ENCODE measurements at places on chromosomes 12 and 14. TPM values are rescaled to one million over a fixed set of nuclear protein-coding genes. Genes with fewer than 3 reads are reported as not detected.

- no peak for DNase-seq
Measured at GRCh38 chr12:90936230-90937005, 18.6 kb downstream of the CCER1 start.

DNA sequence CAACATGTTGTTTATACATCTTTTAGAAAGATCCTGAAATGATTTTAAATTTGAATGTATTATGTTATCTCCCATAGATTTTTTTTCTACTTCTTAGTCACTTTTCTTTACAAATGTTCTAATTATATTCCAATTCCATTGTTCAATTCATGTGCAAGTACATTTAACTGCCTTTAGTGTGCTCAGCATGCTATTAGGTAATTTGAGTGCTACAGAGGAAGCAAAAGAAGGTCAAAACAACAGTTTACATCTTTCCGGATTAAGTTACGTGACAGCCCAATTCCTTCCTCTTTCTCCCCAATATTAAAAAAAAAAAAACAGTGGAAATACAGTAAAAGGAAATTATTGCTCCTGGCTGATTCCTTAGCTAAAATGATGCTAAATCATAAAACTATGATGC is 98.3 kb downstream of the RTN1 start:
- DNase-seq = no peak

The SYNJ2BP gene
- polyA plus RNA-seq = 35.5 TPM

DNA sequence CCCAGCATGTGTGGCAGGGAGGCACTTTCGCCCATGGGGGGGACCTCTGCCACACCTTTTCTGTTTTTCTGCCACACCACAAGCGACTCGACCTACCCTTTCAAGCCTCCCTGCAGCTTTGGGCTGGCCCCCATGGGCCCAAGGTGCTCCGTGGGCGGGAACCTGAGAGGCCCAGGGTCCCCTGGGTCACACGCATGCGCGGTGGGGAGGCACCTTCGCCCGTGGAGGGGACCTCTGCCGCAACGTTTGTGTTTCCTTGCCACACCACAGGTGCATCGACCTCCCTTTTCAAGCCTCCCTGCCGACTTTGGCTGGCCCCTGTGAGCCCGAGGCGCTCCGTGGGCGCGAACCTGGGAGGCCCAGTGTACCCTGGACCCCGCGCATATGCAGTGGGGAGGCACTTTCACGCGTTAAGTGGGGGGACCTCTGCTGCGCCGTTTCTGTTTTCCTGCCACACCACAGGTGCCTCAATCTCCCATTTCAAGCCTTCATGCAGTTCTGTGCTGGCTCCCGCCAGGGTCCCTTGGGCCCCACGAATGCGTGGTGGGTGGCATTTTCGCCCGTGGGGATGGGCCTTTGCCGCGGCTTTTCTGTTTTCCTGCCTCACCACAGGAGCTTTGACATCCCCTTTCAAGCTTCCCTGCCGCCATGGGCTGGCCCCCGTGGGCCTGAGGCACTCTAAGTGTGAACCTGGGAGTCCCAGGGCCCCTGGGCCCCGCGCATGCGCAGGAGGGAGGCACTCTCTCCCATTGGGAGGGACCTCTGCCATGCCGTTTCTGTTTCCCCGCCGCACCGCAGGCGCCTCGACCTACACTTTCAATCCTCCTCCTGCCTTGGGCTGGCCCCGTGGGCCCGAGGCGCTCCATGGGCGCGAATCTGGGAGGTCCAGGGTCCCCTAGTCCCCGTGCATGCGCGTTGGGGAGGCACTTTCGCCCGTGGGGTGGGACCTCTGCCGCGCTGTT is 332.2 kb downstream of the ALG10 start:
- no peak for DNase-seq

The MAP1LC3B2 gene
- polyA plus RNA-seq = 5.3 TPM

The LGR5 gene
- 6.6 TPM for polyA plus RNA-seq

Measured in hepatocyte (in vitro differentiated cells).